ENCODE measurements at places on chromosomes 7 and 10. TPM values are rescaled to one million over a fixed set of nuclear protein-coding genes. Genes with fewer than 3 reads are reported as not detected.
A peak's percentile ranks its signal among the peaks of the same experiment; 100 is the strongest.

The C10orf67 gene
- polyA plus RNA-seq: 0.26 TPM

- DNase-seq: no peak
Measured at GRCh38 chr7:112223310-112223709, 16.8 kb downstream of the ZNF277 start.

The LRRC4 gene
- polyA plus RNA-seq: 4.5 TPM

DNA sequence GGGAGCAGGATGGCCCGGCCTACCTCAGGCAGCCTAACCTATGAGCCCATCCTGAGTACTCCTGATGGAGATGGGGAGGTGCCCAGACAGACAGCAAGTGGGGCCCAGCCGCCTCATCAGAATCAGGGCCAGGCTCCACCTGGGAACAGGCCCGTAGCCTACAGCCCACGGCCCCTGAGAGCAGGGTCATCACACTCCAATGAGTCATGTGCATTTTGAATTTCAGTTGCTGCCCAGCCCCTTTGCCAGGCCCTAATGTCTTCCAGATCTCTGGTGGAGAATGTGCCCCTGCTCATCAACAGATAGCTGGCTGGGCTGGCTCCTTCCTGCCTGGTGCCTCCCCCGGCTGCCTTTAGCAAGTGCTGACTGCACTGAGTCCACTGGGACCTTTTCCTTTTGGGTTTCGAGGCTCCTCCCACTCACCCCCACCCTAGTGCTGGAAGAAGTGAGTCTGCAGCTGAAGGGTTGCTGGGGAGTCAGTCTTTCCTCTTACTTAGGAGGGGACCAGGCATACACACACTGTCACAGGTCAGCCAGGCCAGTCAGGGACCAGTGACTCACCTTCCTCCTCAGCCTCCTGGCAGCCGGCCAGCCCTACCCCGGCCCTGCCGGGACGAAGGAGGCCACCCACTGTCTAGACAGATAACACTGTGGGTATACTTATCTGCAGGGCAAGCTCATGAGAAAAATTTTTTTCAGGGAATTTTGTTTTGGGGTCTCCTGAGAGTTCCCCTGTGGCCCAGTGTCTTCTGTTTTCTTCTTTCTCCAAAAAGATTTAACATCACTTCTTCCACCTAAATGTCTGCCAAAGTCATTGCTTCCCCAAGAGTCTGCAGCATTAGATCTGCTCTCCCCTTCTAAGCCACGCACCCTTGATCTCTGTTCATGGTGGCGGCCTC lies 9.1 kb upstream of the ASIC3 start:
- peak; percentile 48 for DNase-seq

DNA sequence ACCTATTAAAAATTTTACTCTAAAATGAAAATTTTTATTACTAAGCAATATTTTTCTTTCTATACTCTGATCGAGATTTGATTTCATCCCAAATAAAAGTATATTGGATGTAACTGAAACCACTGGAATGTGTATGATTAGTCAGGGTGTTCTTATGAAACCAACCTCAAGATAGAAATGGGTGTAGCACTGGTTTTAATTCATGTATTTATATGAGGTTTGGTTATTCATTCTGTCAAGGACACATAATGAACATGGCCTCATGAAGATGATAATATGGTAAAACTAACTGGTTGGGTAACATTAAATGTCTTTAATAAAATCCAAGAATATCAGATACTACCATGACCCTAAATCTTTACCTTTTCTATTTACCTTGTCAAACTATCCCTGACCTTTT lies 197.7 kb downstream of the SEMA3A start:
- no peak for DNase-seq

DNA sequence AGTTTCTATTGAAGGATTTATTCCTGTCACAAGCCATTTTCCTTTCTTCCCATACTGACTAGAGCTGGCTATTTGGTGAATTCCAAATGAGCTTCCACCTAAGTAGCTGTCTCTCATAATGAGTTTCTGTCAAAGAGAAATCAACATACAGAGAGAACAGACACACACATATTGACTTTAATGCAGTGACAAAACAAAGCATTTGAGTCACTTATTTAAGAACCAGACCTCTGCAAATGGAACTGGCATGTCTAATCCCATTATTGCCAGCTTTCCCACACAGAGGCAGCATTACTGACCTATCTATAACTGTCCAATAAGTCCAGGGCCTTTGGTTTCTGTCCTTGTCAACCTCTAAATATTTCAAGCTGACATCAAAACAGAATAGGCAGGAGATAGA lies 179.3 kb upstream of the CSTF2T start:
- no peak for DNase-seq

GRCh38 chr10:2011106-2011716 lies 273.9 kb upstream of the ADARB2 start:
- no peak for DNase-seq

DNA sequence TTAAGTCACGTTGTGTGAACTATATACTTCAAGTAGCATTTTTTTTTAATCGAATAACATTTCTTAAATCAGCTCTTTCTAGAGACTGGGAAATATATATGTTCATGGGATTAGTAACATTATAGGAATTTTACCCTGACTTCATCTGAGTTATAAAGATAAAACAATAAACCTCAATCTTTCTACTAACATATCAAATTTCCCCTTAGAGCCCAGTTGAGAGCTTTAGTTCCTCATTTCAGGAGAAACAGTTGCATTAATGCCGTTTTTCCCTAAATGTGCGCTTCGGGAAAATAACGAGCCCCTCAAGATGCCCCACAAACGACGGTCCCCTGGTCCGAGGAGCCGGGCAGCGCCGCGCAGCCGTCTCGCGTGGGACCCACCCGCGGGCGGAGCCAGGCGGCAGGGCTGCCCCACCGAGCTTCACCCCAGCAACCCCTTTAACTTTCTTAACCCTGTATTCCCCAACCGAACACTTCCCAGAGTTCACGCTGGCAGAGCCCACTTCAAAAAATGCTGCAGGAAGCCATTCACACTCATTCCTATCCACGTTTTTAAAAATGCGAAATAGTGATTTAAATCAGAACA lies 152.5 kb upstream of the YAE1 start:
- peak; percentile 40 for DNase-seq

The ABCB4 gene
- polyA plus RNA-seq: 0.21 TPM

The FGFBP3 gene
- polyA plus RNA-seq: 1.7 TPM

The THSD7A gene
- 2.9 TPM for polyA plus RNA-seq

The TSPAN13 gene
- 58.7 TPM for polyA plus RNA-seq

The EDRF1 gene
- polyA plus RNA-seq: 16.8 TPM

DNA sequence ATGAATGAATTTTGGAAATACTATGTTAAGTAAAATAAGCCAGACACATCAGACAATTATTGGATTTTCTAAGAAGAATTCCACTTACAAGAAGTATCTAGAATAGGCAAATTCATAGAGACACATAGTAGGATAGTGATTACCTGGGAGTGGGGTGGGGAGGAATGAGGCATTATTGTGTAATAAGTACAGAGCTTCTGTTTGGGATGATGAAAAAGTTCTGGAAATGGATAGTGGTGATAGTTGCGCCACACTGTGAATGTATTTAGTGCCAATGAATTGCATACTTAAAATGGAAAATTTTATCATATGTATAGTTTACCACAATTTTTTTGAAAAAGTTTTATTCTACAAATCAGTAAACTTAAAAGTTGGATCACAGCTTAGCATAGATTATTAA lies 297.2 kb upstream of the KAT6B start:
- no peak for DNase-seq

The SH2B2 gene
- 12.8 TPM for polyA plus RNA-seq

The CH25H gene
- polyA plus RNA-seq: 3.8 TPM

The GJD4 gene
- polyA plus RNA-seq: 3.0 TPM

The CELF2 gene
- 64.2 TPM for polyA plus RNA-seq

GRCh38 chr10:51640120-51640819 lies 59.1 kb downstream of the CSTF2T start:
- peak; percentile 71 for DNase-seq

GRCh38 chr7:105224884-105225651 lies 163.7 kb downstream of the SRPK2 start:
- peak; percentile 47 for DNase-seq

DNA sequence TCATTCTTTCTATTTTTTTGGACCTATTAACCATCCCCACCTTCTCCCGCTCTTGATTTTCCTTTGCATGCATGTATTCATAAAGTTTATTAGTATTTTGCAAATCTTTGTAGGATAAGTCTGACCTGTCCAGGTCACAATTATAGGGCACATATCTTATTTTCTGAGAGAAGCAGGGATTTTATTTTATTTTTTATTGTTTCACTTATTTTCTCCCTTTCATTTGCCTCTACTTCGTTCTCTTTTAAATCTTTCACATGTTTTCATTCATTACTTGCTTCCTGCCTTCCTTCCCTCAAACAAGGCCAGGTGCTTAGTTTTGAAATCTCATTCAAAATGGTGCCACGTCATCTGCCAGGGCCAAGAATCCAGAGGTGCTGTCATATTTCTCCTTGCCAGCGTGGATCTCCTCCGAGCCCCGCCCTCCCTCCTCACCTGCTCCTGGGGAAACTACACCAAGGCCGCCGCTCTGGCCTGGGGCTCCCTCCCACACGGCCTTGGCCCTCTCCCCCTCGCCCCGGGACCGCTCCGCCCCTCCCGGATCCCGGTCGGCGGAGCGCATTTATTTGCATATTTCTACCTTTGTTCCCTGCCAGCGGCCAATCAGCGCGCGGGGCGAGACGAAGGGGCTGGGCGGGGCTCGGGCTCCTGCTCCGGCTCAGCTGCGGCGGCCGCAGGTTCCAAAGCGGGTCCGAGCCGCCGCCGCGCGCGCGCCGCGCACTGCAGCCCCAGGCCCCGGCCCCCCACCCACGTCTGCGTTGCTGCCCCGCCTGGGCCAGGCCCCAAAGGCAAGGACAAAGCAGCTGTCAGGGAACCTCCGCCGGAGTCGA lies at the start of gene TSPAN13:
Gene TSPAN13, plus strand, starts transcription at position 654 of the 830 bp plus-strand sequence. CDS start 213 bp downstream, outside the sequence.
- peak; percentile 63 for DNase-seq

- DNase-seq: no peak
Measured at GRCh38 chr10:130769146-130770017, 542.1 kb downstream of the TCERG1L start.

GRCh38 chr7:46654546-46655443 lies 733.7 kb upstream of the IGFBP3 start:
- no peak for DNase-seq

The PRSS37 gene
- polyA plus RNA-seq: 0.07 TPM

DNA sequence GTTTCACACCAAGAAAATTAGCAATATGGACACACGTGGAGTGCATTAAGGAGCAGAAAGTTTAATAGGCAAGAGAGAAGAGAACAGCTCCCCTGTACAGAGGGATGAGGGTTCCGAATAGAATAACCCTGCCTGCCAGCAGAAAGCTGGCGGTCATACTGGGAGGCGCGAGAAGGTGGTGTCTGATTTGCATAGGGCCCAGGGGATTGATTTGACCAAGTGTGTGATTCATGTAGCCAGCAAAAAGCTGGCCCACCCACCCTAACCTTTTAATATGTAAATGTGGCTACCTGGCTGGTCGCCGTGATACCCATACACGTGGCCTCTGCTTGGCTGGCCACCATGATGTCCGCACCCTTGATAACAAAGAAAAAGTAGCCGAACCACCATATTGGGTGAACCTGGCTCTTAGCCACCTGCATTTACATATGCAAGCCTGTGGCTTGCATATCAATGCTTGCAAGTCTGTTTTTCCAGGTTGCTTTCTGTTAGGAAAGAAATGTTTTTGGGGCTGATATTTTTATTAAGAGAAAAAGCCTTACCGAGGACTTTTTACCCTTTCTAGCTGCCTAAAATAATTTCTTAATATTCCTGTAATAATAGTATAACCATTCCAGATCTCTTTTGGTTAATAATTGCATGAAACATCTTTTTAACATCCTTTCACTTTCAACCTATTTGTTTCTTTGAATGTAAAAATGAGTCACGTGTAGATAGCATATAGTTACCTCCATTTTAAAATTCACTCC lies 20.5 kb upstream of the VWDE start:
- DNase-seq: no peak

DNA sequence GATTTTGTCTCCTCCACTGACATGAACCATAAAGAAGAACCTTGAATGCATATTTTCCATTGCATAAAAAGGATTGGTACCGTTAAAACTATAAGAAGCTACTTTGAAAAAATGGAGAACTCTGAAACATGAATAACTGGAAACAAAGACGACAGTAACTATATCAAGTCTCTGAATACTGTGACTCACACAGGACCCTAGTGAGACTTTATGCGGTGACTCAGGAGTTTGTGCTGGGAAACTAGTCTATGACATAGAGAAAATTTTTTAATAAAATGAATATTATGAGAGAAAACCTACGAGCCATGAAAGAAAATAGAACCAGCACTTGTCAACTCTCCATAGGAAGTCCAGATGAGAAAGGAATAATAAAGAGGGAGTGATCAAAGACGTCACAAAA lies 339.9 kb upstream of the ADARB2 start:
- no peak for DNase-seq

The TYW1 gene
- 14.9 TPM for polyA plus RNA-seq

DNA sequence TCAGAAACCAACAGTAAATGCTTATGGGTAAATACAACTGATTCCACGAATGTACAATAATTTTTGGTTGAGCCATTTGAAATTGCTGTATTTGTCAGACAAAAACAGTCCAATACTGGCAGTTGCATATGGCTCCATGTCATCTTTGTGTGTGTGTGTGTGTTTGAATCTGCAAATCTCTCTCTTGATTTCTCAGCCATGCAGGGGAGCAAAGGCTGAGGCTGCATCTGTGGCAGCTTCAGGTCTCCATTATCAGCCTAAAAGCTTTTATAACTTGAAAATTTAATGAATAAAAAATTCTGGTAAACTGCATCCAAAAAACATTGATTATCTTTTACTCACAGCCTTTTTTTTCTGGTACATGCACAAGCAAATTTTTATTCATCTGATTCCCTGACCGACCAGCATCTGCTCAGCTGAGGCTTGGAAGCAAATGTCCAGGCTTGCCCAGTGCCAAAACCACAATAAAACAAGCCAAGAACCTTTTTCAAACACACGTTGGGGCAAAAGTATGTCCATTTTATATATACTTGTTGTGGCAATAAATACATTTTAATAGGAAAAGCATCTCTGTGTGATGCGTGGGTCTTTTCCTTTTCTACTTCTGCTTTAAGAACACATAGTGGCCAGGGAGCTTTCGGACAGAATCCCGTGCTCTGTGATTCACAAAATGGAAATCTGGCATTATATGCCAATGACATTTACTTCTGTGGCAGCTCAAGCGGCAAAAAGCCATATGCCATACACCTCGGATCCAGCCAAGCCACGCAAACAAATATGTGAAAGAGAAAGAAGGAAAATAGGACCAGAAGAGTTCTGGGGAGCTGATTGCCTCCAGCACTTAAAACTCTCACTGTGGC lies 275.6 kb upstream of the AOAH start:
- DNase-seq: no peak

- no peak for DNase-seq
Measured at GRCh38 chr7:18566829-18567228, 71.3 kb downstream of the HDAC9 start.

- no peak for DNase-seq
Measured at GRCh38 chr7:1763033-1763432, 93.0 kb downstream of the ELFN1 start.

The RGS10 gene
- 50.2 TPM for polyA plus RNA-seq

GRCh38 chr7:87564296-87564963 lies 36.3 kb downstream of the ABCB1 start:
- DNase-seq: no peak

All from muscle of back (tissue), 13 donors.